CD4-positive, alpha-beta T cell treated with Interleukin-15 for 1 hour (primary cell): ENCODE measurements at places on chromosomes 11 and 22.

DNA sequence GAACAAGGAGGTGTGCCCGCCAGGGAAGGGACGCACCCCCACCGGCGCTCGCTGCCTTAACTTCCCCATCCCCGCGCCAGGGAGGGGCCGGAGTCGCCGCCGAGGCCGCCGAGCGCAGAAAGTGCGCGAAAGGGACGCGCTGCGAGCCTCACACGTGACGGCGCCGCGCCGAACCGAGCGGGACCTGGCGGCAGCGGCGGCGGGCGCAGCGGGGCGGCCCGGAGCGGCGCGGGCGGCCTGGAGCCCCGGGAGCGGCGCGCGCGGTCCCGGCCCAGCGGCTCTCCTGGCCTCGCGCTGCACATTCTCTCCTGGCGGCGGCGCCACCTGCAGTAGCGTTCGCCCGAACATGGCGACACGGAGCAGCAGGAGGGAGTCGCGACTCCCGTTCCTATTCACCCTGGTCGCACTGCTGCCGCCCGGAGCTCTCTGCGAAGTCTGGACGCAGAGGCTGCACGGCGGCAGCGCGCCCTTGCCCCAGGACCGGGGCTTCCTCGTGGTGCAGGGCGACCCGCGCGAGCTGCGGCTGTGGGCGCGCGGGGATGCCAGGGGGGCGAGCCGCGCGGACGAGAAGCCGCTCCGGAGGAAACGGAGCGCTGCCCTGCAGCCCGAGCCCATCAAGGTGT lies at the start of gene SORL1:
TSS of gene SORL1 (plus strand) at position 329 of the 623 bp plus-strand sequence. CDS start at position 347, 18 bp downstream.
- peak; percentile 74 for DNase-seq

DNA sequence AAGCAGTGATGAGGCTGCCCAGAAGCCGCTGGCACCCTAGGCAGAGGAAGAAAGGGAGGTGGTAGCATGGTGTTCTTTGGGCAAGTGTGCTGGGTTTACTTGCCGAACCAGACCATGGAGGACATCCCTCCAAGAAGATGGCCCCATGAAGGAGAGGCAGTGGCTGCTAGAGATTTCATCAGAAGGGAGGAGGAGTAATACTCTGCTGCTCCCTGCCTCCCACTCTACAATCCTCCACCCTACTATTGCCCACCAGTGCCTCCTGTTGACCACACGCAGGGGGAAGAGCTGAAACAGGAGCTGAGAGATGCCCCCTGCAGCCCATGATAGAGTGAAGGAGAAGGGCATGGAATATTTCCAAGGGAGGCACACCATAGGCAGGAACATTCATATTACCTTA lies 51.0 kb upstream of the PRSS23 start:
- no peak for DNase-seq

- DNase-seq: no peak
These were observed 797 bp downstream of the THY1 start for GRCh38 chr11:119421941-119422808.

DNA sequence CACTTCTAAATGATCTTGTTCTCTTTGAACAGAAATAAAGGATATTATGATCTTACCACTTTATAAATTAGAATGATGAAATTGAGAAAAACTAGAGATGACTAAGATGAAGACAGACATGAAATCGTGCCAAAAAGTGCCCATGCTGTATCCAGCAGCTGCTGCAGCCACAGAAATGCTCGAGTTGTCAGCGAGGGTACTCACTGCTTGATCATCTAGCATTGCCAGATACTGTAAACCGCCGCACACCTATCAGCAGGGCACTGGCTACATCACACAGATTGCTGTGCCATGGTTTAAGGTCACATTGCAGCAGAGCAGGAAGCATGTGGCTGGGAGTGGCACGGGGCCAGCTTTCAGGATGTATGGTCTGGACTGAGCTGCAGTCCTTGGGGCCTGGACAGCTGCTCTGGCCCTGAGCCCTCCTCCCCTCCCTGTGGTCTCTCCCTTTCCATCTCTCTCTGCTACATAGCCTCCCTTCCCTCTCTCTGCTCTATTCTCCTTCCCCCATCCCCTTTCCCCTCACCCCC lies 51.0 kb upstream of the SEPTIN5 start:
- no peak for DNase-seq

GRCh38 chr11:118635237-118635591 lies 27.8 kb downstream of the PHLDB1 start:
- DNase-seq: no peak

DNA sequence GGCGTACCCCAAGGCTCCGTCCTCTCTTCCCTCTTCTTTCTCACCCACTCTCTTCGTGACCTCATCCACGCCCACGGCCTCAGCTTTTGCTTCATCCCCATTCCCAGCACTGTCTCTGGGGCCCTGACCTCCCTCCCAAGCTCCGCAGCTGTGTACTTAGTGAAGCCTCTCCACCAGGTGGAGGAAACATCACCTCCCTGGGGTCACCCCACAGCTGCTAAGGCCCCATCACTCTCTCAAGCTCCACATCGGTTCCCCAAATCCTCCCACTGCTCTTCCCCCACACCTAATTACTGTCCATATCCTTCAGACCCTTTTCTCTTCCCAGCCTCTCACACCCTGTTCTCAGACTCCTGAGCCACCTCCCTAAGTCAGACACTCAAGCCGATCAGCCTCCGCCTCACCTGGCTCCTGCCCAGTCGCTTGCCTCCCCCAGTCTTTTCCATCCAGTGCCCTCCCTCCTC lies 7.9 kb upstream of the SYT7 start:
- DNase-seq: no peak

DNA sequence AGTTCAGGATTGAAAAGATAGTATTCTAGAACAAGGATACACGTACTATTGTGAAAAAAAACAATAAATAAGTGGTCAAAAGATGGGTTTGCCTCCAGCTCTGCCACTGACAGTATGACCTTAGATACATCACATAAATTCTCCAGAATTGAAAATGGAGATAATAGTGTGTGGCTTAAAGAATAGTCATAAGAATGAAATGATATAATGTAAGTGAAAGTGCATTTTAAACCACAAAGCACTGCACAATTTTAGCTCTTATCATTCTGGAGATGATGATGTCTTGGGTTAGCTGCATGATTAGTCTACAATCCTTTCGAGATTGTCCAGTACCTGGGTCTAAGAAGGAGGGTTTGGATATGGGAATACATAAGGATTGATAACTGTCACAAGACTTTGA lies 21.9 kb upstream of the CEP295 start:
- DNase-seq: no peak

DNA sequence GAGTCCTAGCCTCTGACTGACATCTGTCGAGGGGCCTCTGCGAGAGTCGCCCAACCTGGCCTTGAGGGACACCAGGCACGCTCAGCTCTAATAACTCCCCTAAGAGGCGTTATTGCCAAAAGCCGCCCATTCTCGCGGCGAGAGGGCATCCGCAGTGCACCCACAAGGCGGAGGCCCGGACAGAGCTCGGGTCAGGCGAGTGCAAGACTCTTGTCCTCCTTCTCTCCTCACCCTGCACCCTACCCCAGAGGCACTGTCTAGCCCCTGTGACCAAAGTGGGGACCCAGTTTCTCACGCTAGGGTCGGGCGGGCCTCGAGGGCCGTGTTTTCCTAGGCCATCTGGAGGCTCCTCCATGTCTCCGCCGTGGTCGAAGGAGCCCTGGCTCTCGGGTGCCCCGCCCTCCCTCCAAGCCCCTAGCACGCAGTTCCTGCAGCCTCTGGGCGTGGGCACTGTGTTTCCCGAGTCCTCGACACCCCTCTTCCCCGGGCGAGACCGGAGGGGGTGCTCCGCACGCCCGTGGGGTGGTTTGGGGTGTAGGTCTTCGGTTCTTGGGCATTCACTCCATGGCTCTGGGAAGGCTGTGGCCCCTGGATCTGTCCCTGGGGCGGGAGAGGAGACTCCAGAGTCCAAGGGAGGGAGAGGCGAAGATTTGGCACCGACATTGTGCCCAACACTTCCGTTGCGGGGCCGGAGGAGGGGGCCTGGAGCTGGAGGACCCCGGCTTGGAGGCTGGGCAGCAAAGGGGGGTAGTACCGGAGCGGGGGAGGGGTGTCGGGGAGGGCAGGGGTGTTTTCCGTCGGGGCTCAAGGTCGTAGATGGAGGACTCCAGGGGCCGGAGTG lies 1.0 kb downstream of the CHRM4 start:
- no peak for DNase-seq

GRCh38 chr11:116335891-116336290 lies 436.9 kb downstream of the BUD13 start:
- DNase-seq: no peak

DNA sequence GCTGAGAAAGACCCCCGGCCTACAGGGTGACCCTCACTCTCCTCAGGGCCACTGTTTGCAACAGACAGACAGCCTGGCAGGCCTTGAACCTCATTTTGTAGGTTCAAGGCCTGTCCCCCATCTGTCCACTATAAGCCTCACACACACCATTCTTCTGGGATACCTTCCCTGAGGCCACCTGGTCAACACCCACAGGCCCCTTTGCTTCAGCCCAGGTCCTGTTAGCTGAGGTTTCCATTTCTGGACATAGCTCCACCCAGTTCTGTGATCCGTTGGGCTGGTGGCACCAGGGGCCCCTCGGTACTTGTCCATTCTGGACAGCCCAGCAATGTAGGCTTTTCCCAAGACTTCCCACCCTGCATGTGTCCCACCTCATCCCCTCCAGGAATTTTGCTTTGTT lies 3.1 kb downstream of the MIF start:
- no peak for DNase-seq

DNA sequence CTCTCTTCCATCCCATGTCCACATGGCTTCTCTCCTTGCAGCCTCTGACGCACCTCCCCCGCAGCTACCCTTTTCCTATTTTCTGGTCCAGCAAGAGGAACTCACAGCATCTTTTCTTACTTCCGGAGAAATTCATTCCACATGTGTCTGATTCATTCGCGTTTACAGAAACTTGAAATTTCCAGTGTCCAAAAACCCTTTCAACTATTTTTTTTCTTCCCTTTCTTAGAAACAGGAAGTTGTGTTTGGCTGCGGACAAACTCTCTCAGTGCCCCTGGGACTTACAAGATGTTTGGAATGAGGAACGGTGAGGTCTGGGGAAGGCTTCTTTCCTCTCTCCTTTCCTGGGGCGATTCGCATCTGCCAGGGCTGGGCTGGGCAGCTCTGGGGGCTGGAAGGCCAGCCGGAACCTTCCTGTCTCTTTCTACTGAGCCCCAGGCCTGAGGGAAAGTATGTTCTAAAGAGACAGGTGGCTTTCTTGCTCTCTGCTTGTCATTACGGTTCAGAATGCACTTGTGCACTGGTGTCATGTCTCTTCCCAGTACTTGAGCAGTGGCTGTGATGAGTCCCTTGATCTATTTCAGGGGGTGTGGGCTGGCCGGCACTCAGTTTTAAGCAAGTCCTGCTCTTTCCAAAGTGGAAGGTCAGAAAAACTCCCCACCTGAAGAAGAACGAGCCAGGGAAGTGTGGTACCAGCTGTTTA lies 27.5 kb downstream of the ADAMTS8 start:
- DNase-seq: no peak

- DNase-seq: no peak
These were observed 52.2 kb downstream of the FEZ1 start for GRCh38 chr11:125443767-125444311.

DNA sequence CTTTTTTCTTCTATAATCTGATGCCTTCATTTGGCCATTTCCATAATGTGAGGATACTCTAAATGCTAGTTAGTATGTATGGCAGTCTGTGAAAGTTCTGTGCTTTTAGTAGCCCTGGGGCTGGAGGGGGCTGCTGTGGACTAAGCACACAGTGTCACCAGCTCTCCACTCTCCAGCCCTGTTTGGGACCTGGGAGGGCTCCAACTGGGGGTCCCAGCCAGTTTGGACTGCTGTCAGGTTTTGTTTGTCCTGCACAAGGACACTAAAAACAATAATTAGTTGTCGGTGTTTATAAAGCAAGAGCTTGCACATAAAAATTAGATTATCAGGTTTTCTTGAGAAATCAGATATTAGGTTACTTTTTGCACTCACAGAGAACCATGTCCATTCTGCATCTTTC lies 103.1 kb downstream of the LDLRAD3 start:
- no peak for DNase-seq

- DNase-seq: peak; percentile 85
These were observed 10.3 kb downstream of the APOBEC3A start for GRCh38 chr22:38967451-38968450.

DNA sequence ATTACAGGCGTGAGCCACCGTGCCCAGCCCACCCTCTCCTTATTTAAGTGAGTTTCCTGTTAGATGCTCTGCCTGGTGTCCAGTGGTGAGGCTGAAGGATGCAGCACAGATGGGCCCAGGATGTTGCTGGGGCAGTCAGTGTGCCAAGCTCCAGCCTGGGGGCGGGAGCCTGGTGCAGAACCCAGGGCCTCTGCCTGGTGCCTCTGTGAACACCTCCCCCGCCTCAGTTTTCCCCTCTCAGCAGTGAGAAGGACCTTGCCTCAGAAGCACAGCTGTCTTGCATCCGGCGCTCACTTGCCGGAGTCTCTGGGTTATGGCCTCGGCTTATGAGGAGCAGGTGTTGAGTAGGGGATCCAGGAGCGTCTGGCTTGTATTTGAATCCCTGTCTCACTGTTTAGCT lies 116.2 kb downstream of the KIAA1671 start:
- DNase-seq: peak; percentile 31

DNA sequence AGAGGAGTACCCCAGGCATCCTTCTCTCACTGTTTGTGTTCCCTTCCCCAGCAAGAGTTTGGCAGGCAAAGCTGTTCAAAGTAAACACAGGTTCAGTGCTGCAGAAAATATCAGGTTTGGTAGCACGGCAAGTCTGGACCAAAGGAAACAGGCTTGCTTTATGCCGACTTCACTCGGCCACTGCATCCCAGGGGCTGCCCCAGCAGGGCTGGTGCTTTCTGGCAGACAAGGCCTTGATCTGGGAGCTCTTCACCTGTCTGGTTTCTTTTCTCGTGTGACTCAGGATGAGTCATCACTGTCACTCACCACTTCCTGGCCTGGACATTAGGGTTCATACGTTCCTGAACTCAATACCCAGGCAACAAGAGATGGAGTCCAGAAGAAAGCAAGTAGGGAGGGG lies 52.6 kb upstream of the NAV2 start:
- no peak for DNase-seq

DNA sequence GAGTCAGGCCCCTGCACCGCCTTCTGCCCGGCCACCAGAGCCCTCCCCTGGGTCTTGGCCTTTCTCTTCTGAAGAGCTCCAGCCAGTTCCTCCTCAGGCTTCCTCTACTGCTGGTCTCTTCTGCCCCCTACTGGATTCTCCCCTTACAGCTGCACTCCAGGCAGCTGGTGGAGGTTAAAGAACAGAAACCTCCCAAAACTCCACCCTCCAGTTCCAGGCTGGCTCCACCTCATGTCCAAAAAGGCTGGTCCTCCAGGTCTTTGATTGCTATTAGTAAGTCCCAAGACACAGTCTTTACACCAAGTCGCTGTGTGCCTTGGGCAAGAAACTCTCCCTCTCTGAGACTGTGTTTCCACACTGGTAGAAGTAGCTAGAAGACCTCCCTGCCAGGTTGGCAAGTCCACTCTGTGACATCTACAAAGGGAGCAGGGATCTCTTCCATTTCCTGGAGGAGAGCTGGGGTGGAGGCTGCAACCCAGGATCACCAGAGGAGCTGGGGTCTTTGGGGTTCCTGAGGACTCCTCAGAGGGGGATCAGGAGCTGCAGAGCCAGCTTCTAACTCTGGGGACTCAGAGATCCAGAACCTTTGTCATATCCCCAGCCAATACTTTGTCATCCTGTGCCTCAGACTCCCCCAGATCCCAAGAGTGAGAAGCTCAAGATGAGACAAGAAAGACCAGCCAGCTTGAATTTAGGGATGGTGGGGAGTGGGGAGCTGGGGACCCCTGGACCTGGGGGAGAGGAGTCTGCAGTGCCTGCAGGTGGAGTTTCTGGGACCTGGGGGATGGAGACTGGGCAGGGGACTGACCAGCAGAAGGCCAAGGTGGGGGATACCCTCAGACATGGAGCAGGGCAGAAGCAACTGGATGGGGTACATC lies 3.4 kb upstream of the IGLL5 start:
- peak; percentile 77 for DNase-seq
